Activated naive CD8-positive, alpha-beta T cell treated with anti-CD3 and anti-CD28 coated beads for 36 hours (primary cell): ENCODE measurements at places on chromosomes 12 and 14. TPM values are rescaled to one million over a fixed set of nuclear protein-coding genes. Genes with fewer than 3 reads are reported as not detected.
A peak's percentile ranks its signal among the peaks of the same experiment; 100 is the strongest.

- peaks cover 19% of the 10 kb centered on the region for H3K4me1 ChIP-seq
- no peak overlapping the region for H3K4me3 ChIP-seq
- no peak overlapping the region for H3K27ac ChIP-seq
Observed at GRCh38 chr12:1607940-1608712, 13.7 kb upstream of the FBXL14 start.

DNA sequence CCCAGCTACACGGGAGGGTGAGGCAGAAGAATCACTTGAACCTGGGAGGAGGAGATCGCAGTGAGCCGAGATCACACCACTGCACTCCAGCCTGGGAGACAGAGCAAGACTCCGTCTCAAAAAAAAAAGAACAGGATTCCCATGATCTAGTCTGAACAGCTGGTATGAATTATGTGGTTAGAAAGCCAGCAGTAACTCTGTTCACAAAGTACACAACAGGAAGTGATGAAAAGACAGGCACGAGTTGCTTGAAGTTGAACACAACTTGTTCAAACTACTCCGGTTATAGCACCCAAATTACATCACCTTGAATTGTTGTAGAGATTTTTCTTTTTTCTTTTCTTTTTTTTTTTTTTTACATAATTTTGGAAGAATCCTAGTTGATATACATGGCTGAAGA, 238.8 kb upstream of the RGS6 start:
- H3K27ac ChIP-seq: no peak overlapping the region
- H3K27me3 ChIP-seq: no peaks in the 10 kb centered on the region
- no peak for DNase-seq
- H3K4me1 ChIP-seq: peaks cover 9% of the 10 kb centered on the region

- no peak overlapping the region for H3K4me3 ChIP-seq
- H3K27ac ChIP-seq: peak overlapping the region; percentile 12
- no peaks in the 10 kb centered on the region for H3K27me3 ChIP-seq
- H3K4me1 ChIP-seq: peaks cover 13% of the 10 kb centered on the region
- peaks cover 9% of the 10 kb centered on the region for H3K36me3 ChIP-seq
- no peak for DNase-seq
Observed at GRCh38 chr12:63809566-63809965, 29.9 kb downstream of the RXYLT1 start.

TCL1A gene
- 2.8 TPM for total RNA-seq

- peaks cover 27% of the 10 kb centered on the region for H3K4me1 ChIP-seq
- H3K27ac ChIP-seq: peak overlapping the region; percentile 73
- H3K27me3 ChIP-seq: no peaks in the 10 kb centered on the region
- peaks cover 7% of the 10 kb centered on the region for H3K36me3 ChIP-seq
Observed at GRCh38 chr14:102375119-102375518, 12.4 kb downstream of the TECPR2 start.

GRCh38 chr14:53536446-53536845, 383.3 kb upstream of the DDHD1 start:
- H3K27ac ChIP-seq: no peak overlapping the region
- H3K36me3 ChIP-seq: no peaks in the 10 kb centered on the region
- H3K4me3 ChIP-seq: no peak overlapping the region

ART4 gene
- total RNA-seq: not detected

GRCh38 chr12:128825835-128826234, 2.1 kb upstream of the SLC15A4 start:
- no peak for DNase-seq
- peaks cover 26% of the 10 kb centered on the region for H3K4me1 ChIP-seq
- no peak overlapping the region for H3K27ac ChIP-seq
- no peak overlapping the region for H3K4me3 ChIP-seq

KRT8 gene
- total RNA-seq: 0.62 TPM

GRCh38 chr14:23013054-23013748, 3.3 kb upstream of the C14orf93 start:
- no peaks in the 10 kb centered on the region for H3K27me3 ChIP-seq
- peaks cover 18% of the 10 kb centered on the region for H3K4me1 ChIP-seq
- H3K27ac ChIP-seq: no peak overlapping the region
- no peak for DNase-seq
- no peak overlapping the region for H3K4me3 ChIP-seq
- peaks cover 4% of the 10 kb centered on the region for H3K36me3 ChIP-seq

DNA sequence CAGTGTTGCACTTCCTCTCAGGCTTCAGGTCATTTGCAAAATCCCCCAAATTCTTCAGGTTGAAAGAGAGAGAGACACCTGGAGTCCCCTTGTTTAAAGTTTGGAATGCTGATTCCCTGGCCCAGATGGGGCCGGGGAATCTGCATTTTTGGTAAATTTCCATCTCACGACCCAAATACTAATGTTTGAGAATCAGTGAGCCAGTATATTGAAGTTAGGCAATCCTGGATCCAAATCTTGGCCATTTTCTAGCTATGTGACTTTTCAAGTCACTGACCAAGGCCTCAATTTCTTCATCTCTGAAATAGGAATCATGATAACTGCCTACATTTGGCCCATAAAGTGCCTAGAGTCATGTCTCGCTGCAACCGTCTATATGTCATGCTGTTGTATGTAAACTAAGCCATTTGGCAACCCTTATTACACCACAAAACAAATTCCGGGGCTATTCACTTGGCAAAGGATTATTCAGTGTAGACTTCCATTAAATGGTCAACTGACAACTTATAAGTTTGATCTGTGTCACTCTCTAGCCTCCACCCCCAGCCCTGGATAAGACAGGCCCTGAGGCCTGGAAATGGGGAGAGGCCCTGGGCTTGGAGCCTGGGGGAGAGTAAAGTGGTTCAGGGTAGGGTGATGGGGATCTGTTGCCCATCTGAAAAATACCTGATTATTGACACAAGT, 3.7 kb upstream of the ZFP36L1 start:
- H3K27ac ChIP-seq: peak overlapping the region; percentile 100
- H3K4me1 ChIP-seq: peaks cover 53% of the 10 kb centered on the region
- peaks cover 43% of the 10 kb centered on the region for H3K36me3 ChIP-seq
- H3K4me3 ChIP-seq: peak overlapping the region; percentile 96
- DNase-seq: no peak
- peaks cover 3% of the 10 kb centered on the region for H3K27me3 ChIP-seq

SLC25A21 gene
- total RNA-seq: not detected

DNA sequence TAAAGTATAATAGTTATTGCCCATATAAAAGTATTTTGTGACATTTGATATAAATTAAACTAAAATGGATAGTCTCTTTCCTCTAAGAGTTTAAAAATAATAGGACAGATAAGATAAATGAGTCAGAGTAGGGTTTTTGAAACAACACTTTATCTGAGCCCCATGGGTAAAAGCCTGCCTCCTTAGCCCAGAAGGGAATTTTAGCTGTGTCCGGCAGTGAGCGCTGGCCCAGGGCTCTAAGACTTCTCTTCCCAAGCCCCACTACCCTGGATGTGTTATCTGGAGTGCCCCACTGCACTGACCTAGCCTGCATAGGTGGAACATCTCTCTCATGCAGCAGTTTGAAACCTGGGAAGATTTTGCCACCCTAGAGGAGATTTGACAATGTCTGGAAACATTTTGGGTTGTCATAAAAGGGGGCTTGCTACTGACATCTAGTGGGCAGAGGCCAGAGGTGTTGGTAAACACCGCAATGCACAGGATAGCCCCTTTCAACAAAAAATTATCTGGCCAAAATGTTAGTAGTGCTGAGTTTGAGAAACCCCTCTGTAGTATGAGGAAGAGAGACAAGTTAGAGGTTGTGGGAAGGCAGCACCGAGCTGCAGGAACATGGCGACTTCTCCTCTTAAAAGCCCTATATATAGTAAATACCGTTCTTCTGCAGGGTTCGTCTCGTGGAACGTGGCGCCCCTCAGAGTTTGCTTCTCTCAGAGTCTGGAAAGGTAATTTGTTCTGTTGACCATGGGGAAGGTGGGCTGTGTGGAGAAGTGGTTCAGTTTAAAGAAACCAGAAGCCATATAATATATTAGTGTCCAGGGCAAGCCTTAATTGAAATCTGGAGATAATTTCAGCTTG, 29.3 kb upstream of the ATF1 start:
- H3K4me1 ChIP-seq: no peaks in the 10 kb centered on the region
- H3K27me3 ChIP-seq: no peaks in the 10 kb centered on the region
- no peak overlapping the region for H3K27ac ChIP-seq
- H3K4me3 ChIP-seq: no peak overlapping the region
- peaks cover 19% of the 10 kb centered on the region for H3K36me3 ChIP-seq

GRCh38 chr12:108635201-108635996, 1.7 kb upstream of the SELPLG start:
- peaks cover 21% of the 10 kb centered on the region for H3K36me3 ChIP-seq
- H3K27me3 ChIP-seq: no peaks in the 10 kb centered on the region
- DNase-seq: peak; percentile 63
- H3K27ac ChIP-seq: peak overlapping the region; percentile 97

- H3K4me1 ChIP-seq: peaks cover 36% of the 10 kb centered on the region
- peak overlapping the region; percentile 97 for H3K4me3 ChIP-seq
- H3K27ac ChIP-seq: peak overlapping the region; percentile 99
- H3K27me3 ChIP-seq: no peaks in the 10 kb centered on the region
Observed at GRCh38 chr12:71662849-71663560, 643 bp downstream of the ZFC3H1 start.

PTPRQ gene
- not detected for total RNA-seq

GRCh38 chr12:12209043-12209442, 57.8 kb downstream of the LRP6 start:
- peaks cover 2% of the 10 kb centered on the region for H3K36me3 ChIP-seq
- H3K4me1 ChIP-seq: peaks cover 10% of the 10 kb centered on the region
- H3K27me3 ChIP-seq: peaks cover 3% of the 10 kb centered on the region
- no peak overlapping the region for H3K4me3 ChIP-seq
- no peak for DNase-seq
- no peak overlapping the region for H3K27ac ChIP-seq

DNA sequence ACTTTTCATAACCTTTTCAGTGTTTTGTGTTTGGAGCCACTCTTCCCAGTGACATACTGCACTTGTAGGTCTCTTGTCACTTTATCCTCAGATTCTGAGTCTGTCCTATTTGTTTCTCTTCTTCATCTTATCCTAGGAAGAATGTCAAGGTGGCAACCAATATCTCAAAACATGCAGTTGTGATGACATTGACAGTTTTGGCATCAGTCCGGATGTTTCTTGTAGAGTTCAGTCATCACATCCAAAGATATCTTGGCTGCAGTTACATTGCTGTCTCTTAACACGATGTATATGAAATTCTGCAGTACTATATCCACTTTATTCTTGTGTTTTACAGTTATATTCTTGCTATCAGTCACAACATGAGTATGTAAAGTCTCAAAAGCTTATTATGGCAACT, 6.4 kb downstream of the ADIPOR2 start:
- no peak overlapping the region for H3K27ac ChIP-seq
- H3K4me1 ChIP-seq: peaks cover 54% of the 10 kb centered on the region
- DNase-seq: no peak
- no peak overlapping the region for H3K4me3 ChIP-seq
- peaks cover 38% of the 10 kb centered on the region for H3K36me3 ChIP-seq

GRCh38 chr12:107094183-107094448, 767 bp upstream of the CRY1 start:
- no peaks in the 10 kb centered on the region for H3K27me3 ChIP-seq
- no peak overlapping the region for H3K4me3 ChIP-seq
- H3K36me3 ChIP-seq: peaks cover 4% of the 10 kb centered on the region
- no peak for DNase-seq

GRCh38 chr12:13380297-13380696, 183.8 kb downstream of the EMP1 start:
- H3K4me3 ChIP-seq: no peak overlapping the region
- H3K27me3 ChIP-seq: no peaks in the 10 kb centered on the region
- H3K27ac ChIP-seq: no peak overlapping the region
- H3K36me3 ChIP-seq: no peaks in the 10 kb centered on the region
- H3K4me1 ChIP-seq: no peaks in the 10 kb centered on the region
- DNase-seq: no peak

ACSM4 gene
- not detected for total RNA-seq

MANSC4 gene
- total RNA-seq: not detected

- peak overlapping the region; percentile 90 for H3K27ac ChIP-seq
- no peak for DNase-seq
- peaks cover 43% of the 10 kb centered on the region for H3K4me1 ChIP-seq
- H3K4me3 ChIP-seq: peak overlapping the region; percentile 36
- no peaks in the 10 kb centered on the region for H3K27me3 ChIP-seq
Observed at GRCh38 chr12:14963520-14963919, 2.1 kb upstream of the ARHGDIB start.

FOXN4 gene
- not detected for total RNA-seq

GRCh38 chr14:50397390-50398188, 908 bp upstream of the CDKL1 start:
- DNase-seq: no peak
- H3K36me3 ChIP-seq: peaks cover 7% of the 10 kb centered on the region
- H3K27ac ChIP-seq: peak overlapping the region; percentile 38
- peaks cover 18% of the 10 kb centered on the region for H3K4me1 ChIP-seq

DNA sequence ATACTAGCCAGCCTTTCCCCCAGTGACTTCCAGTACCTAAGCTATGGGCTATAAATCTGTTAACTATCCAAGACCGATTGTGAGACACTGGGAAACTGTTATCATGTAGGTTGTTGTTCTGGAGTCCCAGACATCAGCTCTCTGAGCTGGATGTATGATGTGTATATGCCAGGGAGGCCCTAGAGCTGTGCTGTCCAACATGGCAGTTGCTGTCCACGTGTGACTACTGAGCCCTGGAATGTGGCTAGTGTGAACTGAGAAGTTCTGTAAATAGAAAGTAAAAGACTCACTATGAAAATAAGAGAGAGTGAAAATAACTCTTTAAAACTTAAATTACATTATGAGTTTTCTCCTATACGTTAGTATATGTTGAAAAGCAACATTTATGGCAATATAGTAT, 755.8 kb upstream of the FBXO33 start:
- no peak for DNase-seq
- no peaks in the 10 kb centered on the region for H3K36me3 ChIP-seq
- H3K27ac ChIP-seq: no peak overlapping the region
- H3K27me3 ChIP-seq: no peaks in the 10 kb centered on the region
- no peaks in the 10 kb centered on the region for H3K4me1 ChIP-seq
- H3K4me3 ChIP-seq: no peak overlapping the region

GDF3 gene
- not detected for total RNA-seq

DNA sequence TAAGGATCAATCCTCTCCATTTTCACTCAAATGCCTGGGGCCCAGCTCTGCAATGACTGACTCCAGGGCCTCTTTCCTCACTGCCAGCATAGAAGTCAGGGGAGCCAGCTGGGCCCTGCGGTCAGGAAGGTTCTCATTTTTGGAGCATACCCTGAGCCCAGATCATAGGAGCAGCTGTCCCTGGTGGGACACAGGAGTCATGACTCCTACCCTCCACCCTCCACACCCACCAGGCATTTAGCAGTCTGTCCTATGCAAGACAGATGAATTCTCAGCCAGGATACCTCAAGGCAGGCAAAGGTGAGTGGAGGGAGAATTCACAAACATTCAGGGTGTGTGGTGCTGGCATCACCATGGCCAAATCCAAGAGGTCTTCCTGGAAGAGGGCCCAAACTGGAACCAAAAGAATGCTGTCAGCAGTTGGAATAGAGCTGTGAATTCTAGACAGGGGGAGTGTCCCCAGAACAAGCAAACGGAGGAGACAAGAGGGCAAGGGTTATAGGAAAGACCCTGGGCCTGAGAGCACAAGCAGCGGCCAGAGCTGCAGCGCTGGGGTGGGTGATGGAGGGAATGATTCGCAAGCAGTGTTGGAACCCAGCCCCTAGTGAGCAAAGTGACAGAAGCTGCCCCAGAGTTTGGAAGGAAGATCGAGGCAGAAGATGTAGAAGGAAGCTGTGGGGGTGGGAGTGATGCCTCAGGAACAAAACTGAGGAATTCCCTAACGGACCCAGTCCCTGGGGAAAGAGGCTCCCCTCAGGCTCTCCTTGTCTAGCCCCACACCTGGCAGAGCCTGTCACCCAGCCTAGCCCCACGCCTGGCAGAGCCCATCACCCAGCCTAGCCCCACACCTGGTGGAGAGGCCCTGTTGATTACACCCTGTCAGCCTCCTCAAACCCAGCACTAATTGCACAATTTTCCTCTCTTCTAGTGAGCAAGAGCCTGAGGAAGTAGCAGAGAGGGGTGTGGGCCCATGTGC, 4.5 kb upstream of the REM2 start:
- H3K27me3 ChIP-seq: no peaks in the 10 kb centered on the region
- H3K4me1 ChIP-seq: peaks cover 20% of the 10 kb centered on the region

GRCh38 chr14:21039585-21040369, 2.4 kb upstream of the RNASE7 start:
- H3K4me1 ChIP-seq: peaks cover 2% of the 10 kb centered on the region
- peaks cover 6% of the 10 kb centered on the region for H3K27me3 ChIP-seq
- no peak overlapping the region for H3K4me3 ChIP-seq
- H3K27ac ChIP-seq: no peak overlapping the region
